Bronchial epithelial cell (primary cell): ENCODE measurements at places on chromosomes 3 and 15. TPM values are rescaled to one million over a fixed set of nuclear protein-coding genes. Genes with fewer than 3 reads are reported as not detected.

HCLS1 gene
- 6.3 and 10.4 TPM in 2 replicates for total RNA-seq

SLC28A2 gene
- total RNA-seq, result not detected in 2 replicates

DLG1 gene
- total RNA-seq, result 66.6 and 97.4 TPM in 2 replicates

CCRL2 gene
- total RNA-seq, result 0.13 and 0.26 TPM in 2 replicates

WDR93 gene
- not detected in 2 replicates for total RNA-seq

FRMD5 gene
- 1.3 and 2.0 TPM in 2 replicates for total RNA-seq

CA12 gene
- total RNA-seq, result 44.0 TPM in 2 replicates

MYL3 gene
- not detected in 2 replicates for total RNA-seq

PRICKLE2 gene
- 1.4 and 2.4 TPM in 2 replicates for total RNA-seq

HDDC3 gene
- total RNA-seq, result 28.5 and 37.6 TPM in 2 replicates

PLIN1 gene
- under 0.01 and 0.51 TPM in 2 replicates for total RNA-seq

MAGEL2 gene
- not detected in 2 replicates for total RNA-seq

TMC3 gene
- not detected in 2 replicates for total RNA-seq

UACA gene
- total RNA-seq, result 18.2 and 30.5 TPM in 2 replicates

ST6GAL1 gene
- 5.5 and 8.6 TPM in 2 replicates for total RNA-seq

KLHL40 gene
- not detected in 2 replicates for total RNA-seq

HRG gene
- total RNA-seq, result not detected in 2 replicates

AGBL1 gene
- total RNA-seq, result not detected in 2 replicates

CHRM5 gene
- not detected in 2 replicates for total RNA-seq

RGMA gene
- total RNA-seq, result 0.53 and 1.0 TPM in 2 replicates

OR5K2 gene
- not detected in 2 replicates for total RNA-seq

SST gene
- total RNA-seq, result not detected in 2 replicates

TMED3 gene
- 99.9 and 120 TPM in 2 replicates for total RNA-seq

GOLGA6B gene
- total RNA-seq, result not detected in 2 replicates

ZBTB38 gene
- total RNA-seq, result 59.0 and 61.2 TPM in 2 replicates

NXPE3 gene
- 3.9 and 6.7 TPM in 2 replicates for total RNA-seq

KAT2B gene
- total RNA-seq, result 1.6 and 5.8 TPM in 2 replicates

ZBBX gene
- under 0.01 TPM in 1 of 2 replicates, not detected in the other for total RNA-seq

GALNT15 gene
- total RNA-seq, result 0.53 TPM in 1 of 2 replicates, not detected in the other

IL16 gene
- total RNA-seq, result under 0.01 and 0.79 TPM in 2 replicates

C3orf52 gene
- total RNA-seq, result 23.0 and 45.5 TPM in 2 replicates

TMEM202 gene
- not detected in 2 replicates for total RNA-seq

IL17RE gene
- total RNA-seq, result 0.53 and 2.6 TPM in 2 replicates

SCN10A gene
- not detected in 2 replicates for total RNA-seq

LRRC34 gene
- under 0.01 and 0.38 TPM in 2 replicates for total RNA-seq

TM4SF1 gene
- 23.2 and 63.9 TPM in 2 replicates for total RNA-seq

ATP2B2 gene
- total RNA-seq, result not detected in 2 replicates

IGSF11 gene
- total RNA-seq, result 0.13 and 1.1 TPM in 2 replicates

STAC gene
- total RNA-seq, result 0.51 and 1.1 TPM in 2 replicates

ZNF662 gene
- 1.0 and 1.3 TPM in 2 replicates for total RNA-seq

SKIL gene
- total RNA-seq, result 40.8 and 41.9 TPM in 2 replicates

PLA2G4F gene
- 1.6 and 10.2 TPM in 2 replicates for total RNA-seq

TMCO5A gene
- total RNA-seq, result not detected in 2 replicates

FOXL2 gene
- total RNA-seq, result 0.26 and 0.51 TPM in 2 replicates

SPPL2A gene
- 64.5 and 75.0 TPM in 2 replicates for total RNA-seq

SCAMP5 gene
- 0.13 and 1.3 TPM in 2 replicates for total RNA-seq

FETUB gene
- 0.38 TPM in 1 of 2 replicates, not detected in the other for total RNA-seq

SLC2A2 gene
- total RNA-seq, result not detected in 2 replicates

GOLGA8G gene
- not detected in 2 replicates for total RNA-seq

TM2D3 gene
- total RNA-seq, result 21.6 and 23.0 TPM in 2 replicates

LHFPL4 gene
- not detected in 2 replicates for total RNA-seq

GOLGA8Q gene
- total RNA-seq, result 0.79 and 2.2 TPM in 2 replicates

LRRC49 gene
- total RNA-seq, result 4.7 and 5.5 TPM in 2 replicates

C3orf49 gene
- total RNA-seq, result not detected in 2 replicates

GOLGA6A gene
- 0.13 TPM in 1 of 2 replicates, not detected in the other for total RNA-seq
